ENCODE measurements at places on chromosomes 6 and 20.

DNA sequence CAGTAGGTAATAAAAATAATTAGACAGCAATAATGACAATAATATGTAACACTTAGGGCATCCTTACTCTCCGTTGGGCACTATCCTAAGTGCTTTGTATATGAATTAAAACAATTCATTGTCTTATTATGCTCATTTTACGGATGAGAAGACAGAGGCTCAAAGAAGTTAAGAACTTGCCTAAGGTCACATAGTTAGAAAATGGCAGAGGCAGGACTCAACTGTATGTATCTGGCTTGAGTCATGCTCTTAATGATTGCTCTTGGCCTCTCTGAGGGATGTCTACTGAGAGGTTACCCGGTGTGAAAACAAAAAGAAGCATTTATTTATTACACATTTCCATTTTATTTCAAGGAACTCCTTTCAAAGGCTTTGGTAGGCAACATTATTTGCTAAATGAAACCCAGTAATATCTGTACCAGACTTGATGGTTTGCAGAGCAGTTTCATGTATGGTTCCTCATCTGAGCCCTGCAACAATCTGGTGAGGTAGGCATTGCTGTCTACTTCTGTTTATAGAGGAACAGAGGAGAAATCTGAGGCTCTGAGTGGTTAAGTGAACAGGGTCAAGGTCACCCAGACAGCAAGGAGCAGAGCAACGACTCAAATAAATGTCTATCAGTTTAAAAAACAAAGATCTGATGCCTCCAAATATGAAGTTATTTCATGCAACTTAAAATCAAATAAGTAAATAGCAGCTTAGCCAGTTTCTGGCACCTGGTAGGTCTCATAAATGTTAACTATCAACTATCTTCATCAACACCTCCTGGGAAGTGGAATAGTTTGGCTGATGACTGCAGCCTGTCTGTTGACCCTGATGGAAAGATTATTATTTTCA is 4.2 kb upstream of the PARD6B start:
- DNase-seq: no peak

DNA sequence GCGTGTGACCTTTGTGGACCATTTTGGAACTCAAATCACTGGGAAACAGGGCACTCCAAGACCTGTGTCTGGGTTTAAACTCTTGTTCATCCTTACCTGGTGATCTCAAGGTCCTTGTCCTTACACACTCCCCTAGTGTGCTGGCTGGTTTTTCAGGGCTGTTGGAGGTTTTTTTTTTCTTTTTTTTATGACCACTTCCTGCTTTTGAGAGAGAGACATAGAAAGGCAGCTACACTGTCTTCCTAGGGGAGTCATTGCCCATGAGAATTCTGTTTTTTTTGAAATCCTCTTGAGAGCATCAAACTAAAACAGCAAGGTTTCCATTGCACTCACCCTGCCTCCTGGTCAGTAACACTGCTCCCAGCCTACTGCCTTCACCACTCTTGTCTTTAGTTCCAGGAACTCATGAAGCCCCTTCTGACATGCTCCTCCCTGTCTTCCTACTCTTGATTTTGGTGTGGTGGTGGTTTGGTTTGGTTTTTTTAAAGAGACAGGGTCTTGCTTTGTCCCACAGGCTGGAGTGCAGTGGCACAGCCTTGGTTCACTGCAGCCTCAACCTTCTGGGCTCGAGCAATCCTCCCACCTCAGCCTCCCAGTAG is 28.6 kb downstream of the PRPH2 start:
- DNase-seq: no peak

GRCh38 chr6:26600759-26601158 is 4.0 kb downstream of the ABT1 start:
- no peak for DNase-seq

DNA sequence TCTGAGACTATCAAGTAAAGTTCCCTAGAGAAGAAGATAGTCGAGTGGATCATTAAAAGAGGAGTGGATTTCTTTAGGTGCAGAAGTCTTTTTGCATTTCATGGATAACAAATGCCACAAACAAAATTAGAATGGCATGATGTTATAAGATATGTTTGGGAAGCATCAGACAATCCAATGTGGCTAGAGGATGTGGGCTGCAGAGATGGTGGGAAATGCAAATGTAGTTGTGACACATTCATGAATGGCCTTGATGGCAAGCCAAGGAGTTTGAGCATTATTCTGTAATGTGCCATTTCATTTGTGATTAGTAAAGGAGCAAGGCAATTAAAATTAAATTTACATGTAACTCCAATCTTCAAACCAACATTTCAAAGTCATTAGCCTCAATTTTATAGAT is 211.9 kb downstream of the CENPW start:
- no peak for DNase-seq

DNA sequence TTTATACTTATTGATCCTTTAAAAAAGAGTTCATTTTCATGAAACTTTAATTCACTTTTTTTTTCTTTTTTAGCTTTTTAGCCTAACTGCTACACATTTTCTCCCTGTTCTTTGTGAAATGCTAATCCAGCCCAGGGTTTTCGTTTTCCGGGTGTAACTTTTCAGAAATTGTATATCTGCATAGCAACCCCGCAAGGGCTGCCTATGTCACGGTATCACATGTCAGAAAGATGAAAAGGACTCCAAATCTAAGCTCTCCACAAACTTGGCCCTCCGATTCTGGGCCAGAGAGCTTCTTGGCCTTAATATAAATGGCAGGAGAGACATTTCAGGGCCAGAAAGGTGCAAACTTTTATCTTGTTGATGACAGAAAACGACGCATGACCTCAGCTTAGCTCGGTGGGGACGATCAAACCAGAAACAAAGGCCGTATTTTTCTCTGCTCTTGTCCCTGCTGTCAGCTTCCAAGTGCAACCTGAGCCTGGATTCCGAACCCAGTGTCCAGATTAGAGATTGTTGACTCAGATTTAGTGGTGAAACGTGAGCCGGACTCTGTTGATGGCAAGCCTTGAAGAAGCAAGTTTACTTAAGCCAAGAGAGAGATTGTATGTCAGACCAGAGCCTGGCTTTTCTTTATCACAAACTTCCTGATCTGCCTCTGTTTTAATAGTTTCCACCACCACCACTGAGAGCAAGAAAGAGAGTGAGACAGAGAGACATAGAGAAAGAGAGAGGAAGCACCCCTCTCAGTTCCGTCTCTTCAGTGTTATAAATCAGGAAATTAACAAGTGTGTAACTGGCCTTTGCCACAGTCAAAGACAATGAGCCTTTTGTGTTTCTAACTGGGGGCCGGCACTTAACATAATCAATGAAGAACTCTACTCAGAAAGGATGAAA is 157.8 kb downstream of the SCML4 start:
- DNase-seq: no peak

DNA sequence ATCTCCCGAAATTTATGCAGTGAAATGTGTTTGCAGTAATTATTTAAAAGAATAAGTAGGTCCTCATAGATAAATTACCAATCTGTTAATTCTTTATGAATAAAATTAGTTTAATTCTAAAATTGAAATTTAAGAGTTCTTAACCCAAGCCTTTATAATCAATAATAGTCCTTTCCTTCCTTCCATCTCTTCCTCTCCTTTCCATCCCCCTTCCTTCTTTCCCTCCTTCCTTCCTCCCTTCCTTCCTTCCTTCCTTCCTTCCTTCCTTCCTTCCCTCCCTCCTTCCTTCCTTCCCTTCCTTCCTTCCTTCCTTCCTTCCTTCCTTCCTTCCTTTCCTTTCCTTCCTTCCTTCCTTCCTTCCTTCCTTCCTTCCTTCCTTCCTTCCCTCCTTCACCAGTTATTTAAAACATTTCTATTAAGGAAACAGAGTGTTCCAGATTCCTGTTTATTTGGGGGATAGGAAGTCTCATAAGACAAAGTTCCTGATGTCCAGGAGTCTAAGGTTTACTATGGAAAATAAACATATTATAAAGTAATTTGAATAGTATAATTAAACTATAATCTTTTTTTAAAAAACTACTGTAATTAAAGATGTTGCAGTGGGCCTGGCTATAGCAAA is 285.3 kb upstream of the NOX3 start:
- no peak for DNase-seq

- DNase-seq: no peak
Observed at GRCh38 chr6:25414168-25414567, 135.0 kb downstream of the CARMIL1 start.

- DNase-seq: peak; percentile 38
Observed at GRCh38 chr20:34083137-34083536, 28.9 kb downstream of the EIF2S2 start.

GRCh38 chr20:3423126-3423525 is 15.7 kb upstream of the DNAAF9 start:
- DNase-seq: no peak

DNA sequence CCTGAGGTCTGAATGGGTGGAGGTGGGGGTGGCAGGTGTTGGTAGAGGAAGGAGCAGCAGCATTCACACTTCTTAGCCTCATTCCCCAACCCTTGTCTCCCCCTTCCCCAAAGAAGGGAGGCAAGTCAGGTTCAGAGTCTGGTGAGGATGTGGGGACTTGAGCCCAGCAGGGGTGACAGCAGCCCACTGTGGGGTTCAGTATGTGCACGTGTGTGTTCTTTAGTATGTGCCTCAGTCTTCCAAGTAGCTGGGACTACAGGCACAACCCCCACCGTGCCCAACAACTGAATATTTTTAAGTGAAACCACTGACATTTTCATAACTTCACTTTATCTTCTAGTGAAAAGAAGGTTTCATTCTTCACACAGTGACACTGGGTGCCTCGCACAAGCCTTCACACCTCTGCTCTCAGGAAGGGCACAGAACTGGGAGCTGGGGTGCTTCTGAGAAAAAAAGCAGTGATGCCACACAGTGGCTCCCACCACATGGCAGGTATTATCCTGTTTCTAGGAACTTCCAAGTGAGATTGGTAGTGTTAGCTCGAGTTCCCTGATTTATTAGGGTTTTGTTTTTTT is 33.4 kb upstream of the PRELID3B start:
- DNase-seq: no peak

DNA sequence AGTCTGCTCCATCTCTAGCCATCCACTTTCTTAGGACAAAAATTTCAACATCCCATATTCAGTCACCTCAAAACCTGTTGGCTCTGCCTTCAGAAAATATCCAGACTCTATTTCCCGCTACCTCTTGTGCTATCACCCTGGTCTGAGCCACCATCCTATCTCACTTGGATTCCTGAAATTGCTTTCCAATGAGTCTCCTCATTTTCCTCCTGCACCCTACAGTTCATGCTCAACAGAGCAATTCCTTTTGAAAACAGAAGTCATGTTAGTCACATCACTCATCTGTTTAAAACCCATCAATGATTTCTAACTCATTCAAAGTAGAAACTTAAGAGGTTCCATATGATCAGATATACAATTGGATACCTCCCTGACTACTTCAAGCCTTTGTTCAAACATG is 229.9 kb downstream of the ADGRG6 start:
- no peak for DNase-seq

- no peak for DNase-seq
Observed at GRCh38 chr6:99905209-99906106, 88.6 kb downstream of the MCHR2 start.

GRCh38 chr6:3966426-3966825 is 112.5 kb downstream of the FAM217A start:
- no peak for DNase-seq

DNA sequence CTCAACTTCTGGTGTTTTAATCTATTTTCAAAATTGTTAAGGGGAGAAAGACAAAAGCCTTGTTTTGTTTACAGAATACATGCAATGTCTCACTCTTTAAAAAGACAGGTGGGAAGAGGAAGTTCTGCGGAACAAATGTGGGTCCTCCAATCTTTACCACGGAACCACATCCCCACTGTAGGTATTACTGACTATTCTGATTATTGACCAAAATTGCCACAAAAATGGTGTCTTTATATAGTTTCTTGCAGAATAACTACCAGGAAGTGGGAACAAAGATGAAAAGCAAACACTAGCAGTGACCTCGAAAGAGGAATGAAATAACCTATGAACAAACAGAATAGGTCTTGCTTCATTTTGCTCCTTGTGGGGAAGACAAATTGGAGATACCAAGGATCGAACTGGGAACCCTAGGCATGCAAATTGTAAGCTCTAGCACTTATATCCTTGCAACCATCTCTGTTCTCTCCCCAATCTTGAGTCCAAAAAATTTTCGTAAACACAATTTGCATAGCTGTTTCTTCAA is 106.7 kb downstream of the GPX5 start:
- no peak for DNase-seq

GRCh38 chr6:2857580-2858337 is 16.1 kb upstream of the SERPINB1 start:
- DNase-seq: no peak

- DNase-seq: no peak
Observed at GRCh38 chr20:41290804-41291389, 26.6 kb downstream of the ZHX3 start.

GRCh38 chr6:15905488-15906419 is 223.1 kb upstream of the MYLIP start:
- DNase-seq: no peak

GRCh38 chr6:14399635-14400034 is 282.1 kb downstream of the CD83 start:
- no peak for DNase-seq

DNA sequence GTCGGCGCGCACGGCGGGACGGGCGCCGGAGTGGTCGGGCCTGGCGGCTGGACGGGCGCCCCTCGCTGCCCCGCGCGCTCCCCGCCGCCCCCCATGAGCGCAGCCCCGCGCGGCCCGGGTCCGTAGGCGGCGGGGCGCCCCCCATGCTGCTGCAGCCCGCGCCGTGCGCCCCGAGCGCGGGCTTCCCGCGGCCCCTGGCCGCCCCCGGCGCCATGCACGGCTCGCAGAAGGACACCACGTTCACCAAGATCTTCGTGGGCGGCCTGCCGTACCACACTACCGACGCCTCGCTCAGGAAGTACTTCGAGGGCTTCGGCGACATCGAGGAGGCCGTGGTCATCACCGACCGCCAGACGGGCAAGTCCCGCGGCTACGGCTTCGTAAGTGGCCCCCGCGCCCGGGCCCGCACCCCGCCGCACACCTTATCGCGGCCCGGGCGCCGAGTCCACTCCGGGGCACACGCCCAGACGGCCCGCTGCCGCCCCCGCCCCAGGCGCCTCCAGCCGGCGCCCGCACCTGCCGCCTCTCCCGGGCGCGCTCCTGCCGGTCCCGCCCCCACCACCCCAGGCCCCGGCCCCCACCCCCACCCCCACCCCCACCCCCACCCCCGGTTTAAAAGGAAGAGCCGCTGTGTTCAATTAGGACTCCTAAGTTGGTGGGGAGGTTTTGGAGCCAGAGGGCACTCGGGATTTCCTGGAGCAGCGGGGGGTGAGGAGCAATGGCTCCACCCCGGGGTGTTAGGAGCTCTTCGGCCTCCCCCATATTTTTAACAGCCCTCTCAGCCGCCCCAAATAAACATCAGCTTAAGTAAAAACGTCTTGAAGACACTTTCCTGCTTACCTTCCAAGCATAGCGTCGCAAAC is 474 bp downstream of the RBM38 start:
- DNase-seq: no peak

DNA sequence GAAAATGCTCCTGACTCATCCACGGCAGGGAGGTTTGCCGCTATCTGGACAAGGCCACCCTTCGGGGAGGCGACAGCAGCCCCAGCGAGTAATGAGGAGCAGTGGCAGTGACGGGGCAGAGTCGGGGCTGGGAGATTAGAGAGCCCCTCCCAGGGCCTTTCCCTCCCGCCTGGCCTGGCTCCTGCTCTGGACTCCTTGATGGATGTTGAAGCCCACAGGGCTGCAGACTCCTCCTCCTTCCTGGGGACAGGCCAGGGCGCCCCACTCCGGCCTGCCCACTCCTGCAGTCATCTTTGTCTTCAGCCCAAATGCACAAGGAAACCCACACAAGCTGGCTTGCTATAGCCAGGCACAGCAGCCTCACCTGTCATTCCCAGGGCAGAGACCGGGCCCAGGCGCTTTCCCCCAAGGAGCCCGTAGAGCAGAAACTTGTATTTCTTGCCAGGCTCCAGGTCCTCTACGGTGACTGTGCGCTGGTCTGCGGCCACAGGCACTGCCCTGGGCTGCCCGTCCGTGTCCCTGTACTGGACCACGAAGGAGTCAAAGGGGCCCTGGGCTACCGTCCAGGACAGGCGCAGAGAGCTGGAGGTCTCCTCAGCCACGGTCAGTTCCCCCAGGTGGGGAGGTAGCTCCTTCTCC is 7.7 kb downstream of the CYP21A2 start:
- no peak for DNase-seq
